ENCODE measurements at places on chromosomes 16 and 17.
A peak's percentile ranks its signal among the peaks of the same experiment; 100 is the strongest.

DNA sequence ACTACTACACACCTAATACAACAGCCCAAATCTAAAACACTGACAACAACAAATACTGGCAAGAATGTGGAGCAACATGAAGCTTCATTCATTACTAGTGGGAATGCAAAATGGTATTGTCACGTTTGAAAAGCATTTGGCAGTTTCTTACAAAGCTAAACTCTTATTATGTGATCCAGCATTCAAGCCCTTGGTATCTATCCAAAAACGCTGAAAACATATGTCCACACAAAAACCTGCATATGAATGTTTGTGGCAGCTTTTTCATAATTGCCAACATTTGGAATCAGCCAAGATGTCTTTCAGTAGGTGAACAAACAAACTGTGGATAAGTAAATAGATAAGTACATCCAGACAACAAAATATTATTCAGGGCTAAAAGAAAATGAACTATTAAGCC, 501.1 kb upstream of the KIF2B start:
- no peak for DNase-seq

DNA sequence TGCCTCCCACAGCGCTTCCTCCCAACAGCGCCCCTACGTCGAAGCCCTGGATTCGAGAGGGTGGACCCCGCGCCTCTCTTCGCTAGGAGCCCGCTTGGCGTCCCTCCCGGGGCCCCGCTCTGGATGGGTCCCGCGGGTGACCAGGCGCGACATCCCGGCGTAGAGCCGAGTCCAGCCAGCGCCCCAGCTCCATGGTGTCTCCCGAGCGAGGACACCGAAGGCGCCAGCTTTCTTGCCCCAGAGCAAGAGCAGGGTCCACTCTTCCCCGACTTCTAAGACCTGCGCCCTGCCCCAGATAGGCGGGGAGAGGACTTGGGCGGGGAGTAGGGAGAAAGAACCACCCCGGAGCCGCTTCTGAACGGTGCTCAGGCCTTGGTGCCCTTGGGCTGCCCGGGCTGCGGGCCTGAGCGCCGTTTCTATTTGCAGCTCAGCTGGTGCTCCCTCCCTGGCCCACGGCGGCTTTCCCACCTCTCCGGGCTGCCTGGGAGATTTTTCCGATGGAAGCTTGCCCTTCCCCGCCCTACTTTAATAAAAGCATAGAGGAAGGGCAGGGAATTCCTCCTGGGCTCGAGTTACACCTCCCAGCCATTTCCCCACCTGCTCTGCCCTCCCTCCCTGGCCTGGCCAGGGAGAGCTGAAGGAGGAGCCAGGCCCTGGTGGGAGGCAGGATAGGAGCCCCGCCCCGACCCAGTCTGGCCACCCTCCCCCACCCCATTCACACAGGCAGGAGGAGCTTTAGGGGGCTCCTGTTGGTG, 1.8 kb downstream of the MMP15 start:
- no peak for DNase-seq

- DNase-seq = no peak
These were observed 58.9 kb downstream of the CES1 start for GRCh38 chr16:55773859-55774549.

- no peak for DNase-seq
These were observed 248.0 kb downstream of the TMEM114 start for GRCh38 chr16:8342276-8342675.

- no peak for DNase-seq
These were observed 21.3 kb upstream of the CDH15 start for GRCh38 chr16:89150090-89150835.

DNA sequence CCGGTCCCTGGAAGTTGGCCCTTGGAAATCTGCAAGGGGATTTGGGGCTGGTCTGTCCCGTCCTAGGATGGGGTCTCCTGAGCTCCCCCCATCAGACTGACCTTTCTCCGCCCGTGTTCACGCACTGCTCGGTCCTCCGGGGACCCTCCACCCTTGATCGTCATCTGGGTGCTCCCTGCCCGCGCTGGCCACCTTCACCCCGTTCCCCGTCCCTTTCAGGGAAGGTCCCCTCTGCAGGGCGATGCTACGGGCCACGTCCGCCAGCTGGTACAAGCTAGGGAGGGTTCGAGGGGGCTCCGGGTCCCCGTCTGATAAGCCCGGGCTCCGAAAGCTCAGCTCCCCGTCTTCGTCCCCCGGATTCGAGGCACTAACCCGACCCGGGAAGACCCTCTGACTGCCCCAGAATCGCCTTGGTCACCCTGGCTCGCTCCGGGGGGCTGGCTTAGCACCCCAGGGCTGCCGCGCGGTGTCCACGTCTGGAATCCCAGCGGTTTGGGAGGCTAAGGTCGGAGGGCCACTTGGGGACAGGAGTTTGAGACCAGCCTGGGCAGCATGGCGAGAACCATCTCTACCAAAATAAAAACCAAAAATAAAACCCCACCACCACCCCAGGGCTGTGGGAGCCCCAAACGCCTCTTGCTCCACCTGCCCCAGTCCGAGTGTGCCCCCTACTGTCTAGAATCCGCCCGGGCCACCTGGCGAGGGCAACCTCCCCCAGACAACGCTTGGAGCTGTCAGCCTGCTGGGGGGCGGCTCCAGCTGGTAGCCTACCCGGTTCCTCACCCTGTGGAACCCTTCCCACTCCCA, 1.1 kb upstream of the SLC43A2 start:
- DNase-seq = peak; percentile 32

GRCh38 chr16:79008036-79008868, 592.3 kb downstream of the MAF start:
- no peak for DNase-seq

DNA sequence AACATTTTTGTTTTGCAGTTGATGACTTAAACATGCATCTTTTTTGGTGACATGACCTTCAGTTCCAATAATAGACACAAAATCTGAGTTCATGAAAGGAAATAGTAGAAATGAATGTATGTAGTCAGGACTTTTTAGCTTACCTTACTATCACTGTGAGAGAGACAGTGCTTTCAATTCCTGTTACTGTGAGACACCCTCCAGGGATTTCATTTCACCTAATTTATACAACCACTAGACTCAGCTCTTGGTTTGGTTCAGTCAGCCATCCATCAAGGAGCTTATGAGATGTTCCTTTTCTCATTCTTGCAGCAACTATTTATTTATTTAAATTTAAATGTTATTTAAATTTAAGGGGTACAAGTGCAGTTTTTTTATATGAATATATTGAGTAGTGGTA, 77.9 kb downstream of the MAP2K4 start:
- no peak for DNase-seq
